Foreskin melanocyte (primary cell): ENCODE measurements at places on chromosomes 12 and 14.

DNA sequence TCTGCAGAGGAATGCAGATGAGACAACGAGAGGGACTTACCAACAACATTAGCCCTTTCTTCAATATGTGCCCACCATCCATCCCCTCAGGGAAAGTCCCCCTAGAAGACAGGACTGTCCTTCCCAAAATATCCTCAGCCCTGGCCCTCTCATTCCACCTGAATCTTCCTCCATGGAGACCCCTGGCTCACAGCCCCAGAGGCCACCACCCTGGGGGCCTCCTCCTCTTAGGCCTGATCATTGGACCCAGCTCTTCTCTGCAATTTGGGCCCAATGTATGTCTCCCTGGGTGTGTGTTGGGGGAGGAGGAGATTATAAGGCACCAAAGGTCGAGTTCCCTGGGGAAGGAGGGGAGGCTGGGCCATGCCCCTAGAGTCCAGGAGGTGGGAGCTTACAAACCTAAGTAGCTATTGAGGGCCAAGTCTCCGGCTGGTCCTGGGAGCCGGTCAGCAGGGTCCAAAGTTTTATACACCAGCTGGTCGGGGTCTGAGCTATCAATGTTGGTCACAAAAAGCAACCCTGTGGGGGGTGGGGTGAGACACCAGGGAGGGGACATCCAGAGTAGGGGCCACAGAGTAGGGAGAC lies 8.1 kb downstream of the ITGA7 start:
- DNase-seq = no peak

DNA sequence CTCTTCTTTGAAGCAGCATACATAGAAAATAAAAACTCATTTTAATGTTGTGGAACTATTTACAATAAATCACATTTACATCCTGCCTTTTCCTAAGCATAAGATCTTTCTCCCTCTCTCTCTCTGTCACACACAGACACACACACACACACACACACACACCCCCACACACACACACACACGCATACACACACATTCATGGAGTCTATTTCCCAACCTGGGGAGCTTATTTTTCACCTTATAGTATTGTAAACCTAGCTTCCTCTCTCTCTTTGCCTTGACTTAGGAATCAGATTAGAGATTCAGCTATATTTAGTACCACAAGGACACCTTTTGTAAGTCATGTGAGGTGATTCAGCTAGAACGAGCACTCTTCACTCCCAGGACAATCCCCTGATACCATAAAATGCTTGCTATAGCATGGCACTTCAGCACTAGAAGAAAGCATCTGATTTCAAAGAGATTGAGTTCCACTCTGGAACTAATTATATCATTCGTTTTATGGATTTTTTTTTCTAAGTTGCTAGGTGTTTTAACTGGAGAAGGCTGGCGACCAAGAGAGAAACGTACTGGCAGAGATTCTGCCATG lies 23.6 kb downstream of the TMEM30B start:
- DNase-seq = no peak

DNA sequence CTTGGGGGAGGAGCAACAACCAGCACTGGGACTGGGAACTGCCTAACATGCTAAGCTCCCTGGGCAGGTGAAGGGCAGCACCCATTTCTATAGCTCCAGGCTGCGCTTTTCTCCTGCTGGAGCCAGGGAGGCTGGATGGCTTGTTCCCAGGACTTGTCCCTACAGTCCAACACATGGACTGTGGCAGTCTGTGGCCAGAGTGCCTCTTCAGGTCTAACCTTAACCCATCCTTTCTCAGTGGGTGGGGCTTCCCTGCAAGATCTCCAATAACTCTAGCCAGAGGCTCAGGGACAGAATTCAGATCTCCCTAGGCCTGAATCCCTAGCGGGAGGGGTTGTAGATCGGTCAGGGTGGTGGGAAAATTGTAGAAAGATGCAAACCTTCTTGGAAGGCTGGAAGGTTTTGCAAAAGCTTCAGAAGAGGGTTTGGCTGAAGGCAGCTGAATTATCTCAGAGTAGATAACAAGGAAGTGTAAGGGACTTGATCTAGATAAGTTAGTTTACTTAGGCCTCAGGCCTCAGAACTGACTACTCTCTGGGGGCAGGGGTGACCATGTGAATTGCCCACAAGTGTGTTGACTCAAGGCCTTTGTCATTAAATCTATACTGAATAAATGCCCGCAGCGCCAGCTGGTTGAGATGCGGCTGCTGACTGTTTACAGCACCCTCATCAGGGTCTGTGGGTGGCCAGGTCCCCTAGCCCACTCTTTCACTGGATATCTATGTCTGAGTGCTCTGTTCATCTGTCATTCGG lies 60.7 kb downstream of the SSPN start:
- no peak for DNase-seq

DNA sequence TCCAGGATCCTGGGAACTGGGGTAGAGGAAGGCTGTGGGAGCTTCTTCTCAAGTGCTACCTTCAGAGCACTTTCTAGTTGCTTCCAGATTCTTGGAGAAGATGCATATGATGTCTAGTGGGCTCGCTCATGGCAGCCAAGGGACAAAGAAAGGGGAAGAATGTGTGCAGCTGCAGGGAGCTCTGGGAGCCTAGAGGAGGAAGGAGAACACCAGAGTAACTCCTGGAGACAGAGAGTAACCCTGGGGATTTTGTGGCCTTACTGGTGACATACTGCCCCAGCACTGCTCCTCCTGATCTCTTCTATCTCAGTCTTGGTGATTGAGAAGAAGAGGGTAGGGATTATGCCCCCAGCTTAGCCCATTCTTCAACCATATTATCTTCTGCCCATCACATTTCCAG lies 10.3 kb upstream of the SP7 start:
- no peak for DNase-seq

- DNase-seq = no peak
Observed at GRCh38 chr12:113453330-113453729, 18.3 kb downstream of the LHX5 start.

GRCh38 chr12:120242275-120242799 lies 23.2 kb downstream of the PXN start:
- no peak for DNase-seq

DNA sequence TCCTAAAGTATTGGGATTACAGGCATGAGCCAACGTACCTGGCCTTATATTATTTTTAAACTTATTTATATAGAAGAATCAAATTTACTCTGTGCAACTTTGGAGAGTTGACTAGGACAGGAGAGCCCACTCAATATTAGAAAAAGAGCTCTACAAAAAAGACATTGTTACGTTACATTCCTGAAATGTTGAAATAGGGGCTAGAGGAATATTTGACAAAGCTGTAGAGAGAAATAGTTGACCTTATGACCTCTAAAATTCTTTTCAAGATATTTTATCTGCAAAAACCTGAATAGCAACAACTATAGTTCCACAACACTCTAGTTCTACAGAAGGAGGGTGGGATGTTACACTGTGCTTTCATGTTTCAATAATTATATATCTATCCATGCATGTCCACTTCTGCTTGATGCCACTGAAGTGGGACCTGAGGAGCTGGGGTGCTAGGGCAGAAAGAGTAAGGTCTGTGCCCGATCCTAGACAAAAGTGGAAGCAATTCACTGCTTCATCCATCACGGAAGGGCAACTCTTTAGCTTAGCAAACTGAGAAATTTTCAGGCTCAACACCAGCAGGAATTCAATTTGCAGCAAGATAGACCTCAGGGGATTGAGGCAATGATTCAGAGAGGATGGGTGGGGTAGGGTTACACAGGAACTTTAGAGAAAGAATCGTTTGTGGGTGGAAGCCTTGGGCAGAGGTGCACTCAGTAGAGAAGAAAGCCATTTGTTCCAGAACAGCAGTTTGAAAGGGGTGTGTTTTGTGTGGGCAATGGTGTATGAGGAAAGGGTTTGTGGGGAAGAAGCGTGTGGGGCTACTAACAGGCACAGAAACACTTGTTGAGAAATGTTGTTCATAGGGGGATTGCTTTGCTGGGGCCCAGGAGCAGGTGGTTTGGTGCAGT lies 16.0 kb upstream of the RNASE10 start:
- DNase-seq = no peak

GRCh38 chr12:18805516-18806248 lies 67.8 kb downstream of the CAPZA3 start:
- no peak for DNase-seq

- no peak for DNase-seq
Observed at GRCh38 chr14:40796168-40796567, 810.5 kb upstream of the LRFN5 start.

- peak; percentile 45 for DNase-seq
Observed at GRCh38 chr12:76586764-76587395, 27.3 kb upstream of the OSBPL8 start.

- no peak for DNase-seq
Observed at GRCh38 chr12:47189728-47190127, 110.0 kb upstream of the AMIGO2 start.

DNA sequence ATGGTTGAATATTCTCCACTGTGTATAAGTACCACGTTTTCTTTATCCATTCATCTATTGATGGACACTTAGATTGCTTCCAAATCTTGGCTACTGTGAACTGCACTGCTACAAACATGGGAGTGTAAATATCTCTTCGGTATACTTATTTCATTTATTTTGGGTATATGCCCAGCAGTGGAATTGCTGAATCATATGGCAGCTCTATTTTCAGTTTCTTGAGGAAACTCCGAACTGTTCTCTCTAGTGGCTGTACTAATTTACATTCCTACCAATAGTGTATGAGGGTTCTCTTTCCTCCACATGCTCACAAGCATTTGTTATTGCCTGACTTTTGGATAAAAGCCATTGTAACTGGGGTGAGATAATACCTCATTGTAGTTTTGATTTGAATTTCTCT lies 623.1 kb upstream of the LRFN5 start:
- no peak for DNase-seq

DNA sequence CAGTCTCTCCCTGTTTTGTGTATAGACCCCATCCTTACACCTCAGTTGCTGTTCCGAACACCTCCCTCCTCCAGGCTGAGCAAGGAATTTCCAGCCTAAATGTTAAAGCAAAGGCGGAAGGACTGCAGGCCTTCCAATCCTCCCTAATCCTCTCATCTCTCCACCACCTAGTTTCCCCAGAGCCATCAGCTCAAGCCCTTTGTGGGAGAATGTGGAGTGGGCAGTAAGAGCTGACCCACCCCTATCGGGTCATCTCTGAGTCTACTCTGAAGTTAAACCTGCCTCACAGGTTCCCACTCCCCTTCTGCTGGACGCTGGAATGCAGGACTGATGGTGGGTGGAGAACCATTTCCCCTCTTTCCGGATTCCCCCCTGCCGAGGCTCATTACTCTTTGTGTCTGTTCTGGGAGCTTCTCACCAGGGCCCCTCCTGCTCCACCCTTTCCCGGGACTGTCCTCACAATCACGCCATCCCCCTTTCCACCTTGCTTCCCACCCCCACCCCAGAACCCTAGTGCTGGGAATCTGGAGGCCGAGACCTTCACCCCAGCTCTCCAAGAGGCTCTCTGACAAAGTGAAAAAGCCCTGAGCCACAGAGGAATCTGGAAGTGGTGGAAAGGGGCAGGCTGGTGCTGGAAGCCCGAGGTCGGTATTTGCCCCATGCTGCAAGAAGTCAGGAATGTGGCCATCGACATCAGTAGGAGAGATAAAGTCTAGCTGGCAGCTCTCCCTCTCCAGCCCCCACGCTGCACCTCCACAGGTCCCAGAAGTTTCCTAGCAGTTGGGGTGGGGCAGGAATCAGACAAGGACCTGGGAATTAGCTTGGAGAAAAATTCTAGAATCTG lies 3.3 kb upstream of the KRT18 start:
- no peak for DNase-seq

GRCh38 chr14:87966816-87967215 lies 26.2 kb downstream of the GALC start:
- DNase-seq = no peak

- no peak for DNase-seq
Observed at GRCh38 chr12:128305336-128305892, 38.4 kb downstream of the TMEM132C start.

- no peak for DNase-seq
Observed at GRCh38 chr12:125081427-125081826, 16.2 kb downstream of the AACS start.

DNA sequence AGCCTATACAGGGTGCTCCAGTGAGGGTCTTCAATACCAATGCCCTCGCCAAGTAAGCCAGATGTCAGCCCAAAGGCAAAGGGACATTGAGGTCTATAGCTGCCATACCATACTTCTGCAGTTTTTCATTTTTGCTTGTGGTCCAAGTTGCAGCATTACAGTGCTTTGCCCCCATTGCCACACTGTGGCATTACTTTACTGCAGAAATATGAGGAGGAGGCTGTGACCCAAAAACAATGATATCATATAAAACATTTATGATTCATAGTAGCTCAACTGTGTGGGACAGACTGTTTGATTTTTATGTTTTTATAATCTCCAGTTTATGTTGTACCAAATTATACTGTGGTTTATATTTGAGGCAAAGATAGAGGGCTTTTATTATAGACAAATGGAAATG lies 64.1 kb downstream of the KIAA0586 start:
- DNase-seq = no peak

GRCh38 chr12:96041181-96041580 lies 5.8 kb upstream of the LTA4H start:
- no peak for DNase-seq

DNA sequence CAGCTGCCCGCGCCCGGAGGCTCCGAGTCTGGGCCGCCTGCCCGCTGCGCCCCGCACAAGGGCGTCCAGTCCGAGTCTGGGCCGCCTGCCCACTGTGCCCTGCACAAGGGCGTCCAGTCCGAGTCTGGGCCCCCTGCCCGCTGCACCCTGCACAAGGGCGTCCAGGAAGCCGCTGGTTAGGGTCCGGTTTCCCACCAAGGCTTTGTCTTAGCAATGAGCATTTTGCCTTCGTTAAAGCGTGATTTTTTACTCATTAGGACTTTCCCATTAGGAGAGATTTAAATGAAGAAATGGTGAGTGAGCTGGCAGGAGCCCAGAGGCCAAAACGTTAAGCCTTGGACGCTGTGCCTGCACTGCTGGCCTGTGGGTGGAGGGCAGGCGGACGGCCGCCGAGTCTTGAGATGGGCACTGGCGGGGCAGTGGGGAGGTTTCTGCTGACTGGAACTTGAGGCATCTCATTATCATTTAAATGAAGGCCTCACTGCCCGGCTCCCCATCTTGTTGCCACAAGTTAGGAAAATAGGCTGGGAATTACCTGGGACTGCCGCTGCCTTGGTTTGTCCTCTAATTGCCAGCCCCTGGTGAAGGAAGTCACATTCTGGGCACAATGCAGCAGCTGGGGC lies 36.0 kb downstream of the FBRSL1 start:
- no peak for DNase-seq

DNA sequence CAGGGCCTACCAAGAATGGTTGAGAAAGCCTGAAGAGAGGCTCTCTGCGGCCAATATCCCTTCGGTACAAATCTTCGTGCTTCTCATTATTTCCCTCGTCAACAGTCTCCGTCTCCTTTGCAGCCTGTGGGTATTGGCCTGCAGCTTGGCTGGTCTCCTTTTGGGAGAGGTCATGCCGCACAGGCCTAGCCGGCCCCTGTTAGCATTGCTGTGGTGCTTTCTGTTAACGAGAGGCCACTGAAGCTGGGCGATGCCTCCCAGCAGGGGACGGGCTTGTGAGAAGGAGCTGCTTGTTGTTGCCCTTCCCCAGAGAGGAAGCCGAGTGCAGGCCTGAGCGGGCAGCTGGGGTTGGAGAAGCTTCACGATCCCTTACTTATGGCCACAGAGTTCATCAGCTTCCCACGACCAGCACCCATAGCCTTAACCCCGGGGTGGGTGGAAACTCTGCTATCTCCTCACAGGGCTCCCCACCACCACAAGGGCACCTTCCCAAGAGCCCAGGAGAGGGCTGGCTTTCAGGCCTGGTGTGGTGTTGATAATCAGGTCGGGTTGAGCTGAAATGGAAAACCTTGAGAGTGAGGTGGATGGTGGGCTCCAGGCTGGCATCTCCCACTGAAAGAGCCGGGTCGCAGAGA lies 228.6 kb downstream of the ZFP36L1 start:
- no peak for DNase-seq

GRCh38 chr14:81363746-81364378 lies 36.3 kb downstream of the STON2 start:
- DNase-seq = no peak

- DNase-seq = peak; percentile 75
Observed at GRCh38 chr14:34237081-34237480, 225.0 kb downstream of the SPTSSA start.
